Posterior cingulate gyrus (tissue), 11 donors: ENCODE measurements at places on chromosomes 1 and 21.
A peak's percentile ranks its signal among the peaks of the same experiment; 100 is the strongest.

- peak; percentile 56 for DNase-seq
Measured at GRCh38 chr1:202197653-202198365, 4.2 kb downstream of the LGR6 start.

DNA sequence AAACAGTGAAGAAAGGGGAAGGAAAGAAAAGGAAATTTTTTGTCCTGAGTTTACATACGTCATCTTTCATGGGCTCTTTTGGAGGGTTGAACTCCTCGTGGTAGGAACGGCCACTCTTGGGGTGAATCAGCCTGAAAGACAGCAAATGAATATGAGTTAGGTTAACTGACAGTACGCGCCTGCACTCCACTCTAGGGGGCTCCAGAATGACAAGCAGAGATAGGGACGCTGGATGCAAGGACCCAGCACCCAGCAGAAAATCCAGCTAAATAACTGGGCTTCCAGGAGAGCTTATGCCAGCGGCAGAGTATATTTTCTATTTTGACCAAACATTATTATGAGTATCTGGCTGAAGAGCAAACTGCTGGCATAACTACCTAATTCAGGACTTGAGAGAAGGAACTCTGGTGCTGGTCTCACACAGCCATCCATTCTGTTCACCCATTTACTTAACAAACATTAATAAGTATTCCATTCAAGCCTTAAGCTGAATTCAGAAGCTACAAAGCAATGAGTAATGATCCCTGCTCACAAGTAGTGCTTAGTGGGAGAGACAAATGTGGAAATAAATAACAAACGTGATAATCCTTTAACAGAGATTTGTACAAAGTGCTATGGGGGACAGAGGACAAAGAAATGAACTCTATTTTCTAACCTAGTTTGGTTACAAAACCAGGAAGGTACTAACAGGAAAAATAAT, 22.1 kb downstream of the AK2 start:
- peak; percentile 45 for DNase-seq

- DNase-seq, result no peak
Measured at GRCh38 chr1:47507144-47507543, 69.3 kb downstream of the FOXD2 start.

GRCh38 chr1:110211496-110212168, 1.5 kb downstream of the KCNC4 start:
- no peak for DNase-seq

DNA sequence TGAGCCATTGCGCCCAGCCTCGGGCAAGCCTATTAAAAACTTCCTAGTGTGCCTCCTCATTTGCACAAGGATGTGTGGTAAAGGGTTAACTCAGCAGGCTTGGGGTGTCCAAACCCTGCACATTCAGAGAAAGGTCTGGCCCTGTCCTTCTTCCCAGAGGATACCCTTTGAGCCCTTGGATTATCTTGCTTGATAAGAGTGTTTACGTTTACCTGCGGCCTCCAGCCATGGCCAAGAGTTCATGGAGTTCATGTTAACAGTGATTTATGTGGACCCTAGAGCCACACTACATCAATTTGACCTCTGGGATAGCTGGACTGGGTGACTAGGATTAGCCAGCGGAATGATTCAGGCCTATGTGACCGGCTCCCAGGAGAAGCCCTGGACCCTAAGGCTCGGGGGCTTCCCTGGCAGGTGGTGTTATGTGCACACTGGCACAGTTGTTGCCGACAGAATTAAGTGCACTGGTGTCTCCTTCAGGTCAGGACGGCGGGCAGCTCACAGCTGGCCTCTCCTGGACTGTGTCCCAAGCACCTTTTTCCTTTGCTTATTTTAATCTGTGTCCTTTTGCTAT, 7.7 kb upstream of the TCP10L start:
- no peak for DNase-seq

DNA sequence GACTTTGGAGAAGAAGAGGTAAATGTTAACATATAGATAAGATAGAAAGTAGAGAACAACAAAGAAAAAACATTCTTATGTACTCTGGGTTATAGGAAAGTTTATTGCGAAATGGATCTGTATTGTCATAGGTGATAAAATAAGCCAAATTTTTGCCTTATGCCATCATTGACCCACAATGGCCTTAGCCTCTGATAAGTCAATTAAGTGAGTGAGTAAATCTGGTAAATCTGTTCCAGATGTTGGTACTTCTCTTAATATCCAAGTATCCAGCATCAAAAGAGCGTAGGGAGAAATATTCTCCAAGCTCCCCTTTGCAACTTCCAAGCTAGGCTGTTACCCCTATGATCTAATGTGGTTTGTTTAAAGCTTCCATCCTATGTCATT, 38.3 kb upstream of the CLCA4 start:
- DNase-seq, result no peak

GRCh38 chr1:11473491-11474034, 5.4 kb upstream of the DISP3 start:
- no peak for DNase-seq

GRCh38 chr1:21304488-21304887, 14.2 kb upstream of the ECE1 start:
- DNase-seq, result no peak

DNA sequence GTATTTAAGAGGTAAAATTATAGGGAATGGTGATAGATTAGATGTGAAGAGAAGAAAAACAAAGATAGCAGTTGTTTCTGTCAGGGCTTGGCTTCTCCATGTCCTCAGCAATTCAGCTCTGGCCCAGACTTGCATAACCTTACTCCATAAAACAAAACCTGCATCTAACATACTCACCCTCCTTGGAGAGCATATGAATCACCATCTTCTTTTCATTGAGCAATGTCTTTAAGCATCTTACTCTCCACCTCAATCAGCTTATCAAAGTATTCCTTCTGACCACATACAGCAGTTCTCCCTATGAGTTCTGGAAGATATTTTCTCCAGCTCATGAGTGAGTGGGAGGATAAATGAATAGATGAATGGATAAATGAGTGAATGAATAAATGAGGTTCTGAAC, 49.0 kb downstream of the RAB3B start:
- no peak for DNase-seq

DNA sequence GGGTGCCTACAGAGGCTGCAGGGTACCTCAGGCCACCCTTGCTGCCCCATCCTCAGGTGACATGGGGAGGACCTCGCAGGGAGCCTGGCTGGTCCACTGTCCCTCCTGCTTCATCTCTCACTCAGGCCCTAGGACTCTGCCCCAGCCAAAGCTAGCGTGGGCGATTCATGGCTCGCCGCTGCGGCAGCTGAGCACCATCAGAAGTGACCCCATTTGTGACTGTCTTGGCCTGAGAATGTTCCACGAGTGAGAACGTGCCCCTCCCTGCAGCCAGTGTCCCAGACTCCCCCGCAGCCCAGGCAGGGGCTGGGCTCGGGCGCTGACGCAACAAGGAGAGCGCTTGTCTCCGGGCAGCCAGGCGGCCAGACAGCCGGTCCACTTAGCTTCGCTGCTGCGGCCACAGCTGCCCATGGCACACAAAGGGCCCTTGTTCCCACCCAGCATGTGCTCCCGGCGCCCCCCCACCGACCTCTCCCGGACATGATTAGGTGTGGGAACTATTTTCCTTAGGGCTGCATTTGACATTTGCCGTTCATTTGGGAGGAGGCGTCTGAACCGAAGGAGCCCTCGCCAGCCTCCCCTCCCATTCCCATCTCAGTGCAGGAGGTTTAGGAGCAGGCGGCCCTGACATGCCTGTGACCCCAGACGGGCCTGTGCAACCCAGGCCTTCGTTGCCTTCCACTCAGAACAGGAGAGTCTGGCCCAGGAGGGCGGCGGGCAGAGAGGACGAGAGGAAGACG, 19.3 kb upstream of the POFUT2 start:
- DNase-seq, result peak; percentile 90

GRCh38 chr1:213171711-213172110, 120.7 kb downstream of the RPS6KC1 start:
- no peak for DNase-seq

- no peak for DNase-seq
Measured at GRCh38 chr21:24671901-24672300, 935.4 kb downstream of the MRPL39 start.

GRCh38 chr1:39220891-39221870, 16.7 kb downstream of the MACF1 start:
- no peak for DNase-seq

GRCh38 chr1:204203206-204203767, 7.0 kb upstream of the KISS1 start:
- DNase-seq, result no peak
